ENCODE measurements at places on chromosomes 4 and X.

DNA sequence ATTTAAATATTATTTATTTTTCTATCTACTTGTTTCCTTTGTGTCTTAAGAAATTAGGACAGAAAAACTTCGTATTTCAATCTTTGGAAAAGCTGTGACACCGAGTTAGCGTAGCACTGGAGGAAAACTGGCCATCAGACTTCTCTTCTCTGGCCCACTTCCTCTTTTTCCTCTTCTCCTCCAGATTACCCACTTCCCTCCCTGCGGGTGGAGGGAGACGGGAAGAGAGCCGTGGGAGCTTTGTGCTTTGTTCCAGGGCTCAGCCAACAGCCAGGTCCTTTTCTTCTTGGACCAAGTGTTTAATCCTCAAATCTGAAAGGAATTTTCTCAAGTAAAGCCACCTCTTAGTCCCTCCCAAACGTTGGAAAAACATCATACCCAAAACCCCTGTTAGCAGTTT lies 29.7 kb downstream of the OFD1 start:
- no peak for DNase-seq

DNA sequence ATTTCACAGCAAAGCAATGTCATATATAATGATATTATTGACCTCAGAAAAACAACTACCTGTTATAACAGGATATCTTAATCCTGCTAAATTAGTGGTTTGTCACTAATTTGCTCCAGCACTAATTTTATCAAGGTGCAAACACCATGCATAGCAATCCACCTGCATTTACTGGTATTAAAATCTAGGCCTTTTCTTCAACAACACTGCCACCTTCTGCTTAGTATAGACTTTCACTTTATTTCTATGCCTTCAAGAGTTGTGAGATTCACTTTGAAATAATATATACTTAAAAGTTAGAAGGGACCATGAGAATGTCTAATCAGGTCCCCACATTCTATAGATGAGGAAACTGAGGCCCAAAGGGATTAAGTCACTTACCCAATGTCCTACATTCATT lies 82.1 kb upstream of the IQCM start:
- no peak for DNase-seq

DNA sequence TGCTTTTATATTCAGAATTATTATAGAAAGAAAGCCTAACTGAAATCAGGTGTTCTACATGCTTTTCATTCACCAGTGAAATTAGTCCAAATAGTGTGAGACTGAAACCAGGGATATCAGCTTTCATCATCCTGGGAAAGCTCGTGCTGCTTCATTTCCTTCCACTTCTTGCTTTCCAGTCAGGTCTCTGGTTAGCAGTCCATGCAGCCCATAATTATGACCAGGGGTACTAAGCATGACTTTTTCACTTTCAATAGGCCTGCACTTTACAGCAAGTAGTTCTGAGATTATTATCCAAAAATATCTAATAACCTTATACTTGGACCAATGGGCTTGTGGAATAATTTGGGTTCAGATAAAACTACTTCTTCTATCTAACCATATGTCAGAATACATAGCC lies 673.2 kb upstream of the MAGEB2 start:
- DNase-seq, result no peak

DNA sequence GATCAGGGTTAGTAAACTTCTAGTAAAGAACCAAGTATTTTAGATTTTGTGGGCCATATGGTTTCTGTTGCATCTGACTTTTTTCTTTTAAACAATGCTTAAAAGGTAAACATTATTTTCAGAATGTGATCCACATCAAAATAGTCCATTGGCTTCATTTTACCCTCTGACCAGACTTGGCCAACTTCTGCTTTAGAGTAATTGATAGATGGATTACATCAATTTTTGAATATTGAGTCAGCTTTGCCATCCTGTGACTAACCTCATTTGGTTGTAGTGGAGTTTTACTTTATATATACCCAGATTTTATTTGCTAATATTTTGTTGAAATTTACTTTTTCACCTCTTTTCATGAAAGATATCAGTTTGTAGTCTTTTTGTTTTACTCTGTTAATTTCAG lies 559.8 kb downstream of the TLL1 start:
- no peak for DNase-seq

DNA sequence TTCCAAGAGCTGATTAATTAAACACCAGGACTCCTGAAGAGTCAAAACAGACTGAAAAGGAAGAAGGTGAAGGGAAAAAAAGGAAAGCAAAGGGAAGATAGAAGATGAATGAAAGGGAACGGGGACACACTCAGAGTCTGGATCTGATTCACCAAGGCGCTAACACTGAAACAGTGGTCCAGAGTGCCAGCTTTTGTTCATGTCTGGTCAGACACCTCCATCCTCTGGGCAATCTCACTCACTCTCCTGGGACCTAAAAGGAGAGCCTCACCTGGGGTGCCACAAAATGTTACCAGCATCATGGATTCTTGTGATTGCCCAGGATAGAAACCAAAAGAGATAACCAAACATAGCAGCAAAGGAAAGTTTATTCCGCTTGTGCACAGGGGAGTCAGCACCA lies 120.3 kb upstream of the AFF2 start:
- DNase-seq, result no peak

DNA sequence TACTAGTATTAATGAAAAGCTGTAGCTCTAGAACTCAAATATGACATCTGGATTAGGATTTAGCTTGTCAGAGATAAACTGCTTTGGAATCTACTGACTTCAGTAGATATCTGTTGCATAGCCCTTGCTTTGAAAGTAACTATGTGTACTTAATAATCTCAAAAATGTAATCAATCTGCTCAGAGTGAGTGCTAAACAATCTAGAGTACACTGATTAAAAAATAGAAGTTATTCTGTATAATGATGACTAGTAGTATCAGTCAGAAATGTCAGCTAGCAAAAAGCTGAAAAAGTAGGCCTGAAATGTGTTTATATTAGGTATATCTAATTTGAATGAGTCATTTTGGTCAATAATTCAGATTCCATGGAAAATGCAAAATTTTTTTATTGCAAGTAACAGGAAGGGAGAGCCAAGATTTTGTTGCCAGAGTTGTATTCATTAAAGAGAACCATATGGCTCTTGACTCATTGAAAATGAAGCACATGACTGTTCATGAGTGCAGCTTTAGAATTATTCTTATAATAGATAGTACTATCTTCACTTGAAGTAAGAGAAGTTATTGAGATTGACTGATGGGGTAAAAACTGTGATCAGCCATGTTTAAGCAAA lies 20.0 kb downstream of the CLCN3 start:
- no peak for DNase-seq

DNA sequence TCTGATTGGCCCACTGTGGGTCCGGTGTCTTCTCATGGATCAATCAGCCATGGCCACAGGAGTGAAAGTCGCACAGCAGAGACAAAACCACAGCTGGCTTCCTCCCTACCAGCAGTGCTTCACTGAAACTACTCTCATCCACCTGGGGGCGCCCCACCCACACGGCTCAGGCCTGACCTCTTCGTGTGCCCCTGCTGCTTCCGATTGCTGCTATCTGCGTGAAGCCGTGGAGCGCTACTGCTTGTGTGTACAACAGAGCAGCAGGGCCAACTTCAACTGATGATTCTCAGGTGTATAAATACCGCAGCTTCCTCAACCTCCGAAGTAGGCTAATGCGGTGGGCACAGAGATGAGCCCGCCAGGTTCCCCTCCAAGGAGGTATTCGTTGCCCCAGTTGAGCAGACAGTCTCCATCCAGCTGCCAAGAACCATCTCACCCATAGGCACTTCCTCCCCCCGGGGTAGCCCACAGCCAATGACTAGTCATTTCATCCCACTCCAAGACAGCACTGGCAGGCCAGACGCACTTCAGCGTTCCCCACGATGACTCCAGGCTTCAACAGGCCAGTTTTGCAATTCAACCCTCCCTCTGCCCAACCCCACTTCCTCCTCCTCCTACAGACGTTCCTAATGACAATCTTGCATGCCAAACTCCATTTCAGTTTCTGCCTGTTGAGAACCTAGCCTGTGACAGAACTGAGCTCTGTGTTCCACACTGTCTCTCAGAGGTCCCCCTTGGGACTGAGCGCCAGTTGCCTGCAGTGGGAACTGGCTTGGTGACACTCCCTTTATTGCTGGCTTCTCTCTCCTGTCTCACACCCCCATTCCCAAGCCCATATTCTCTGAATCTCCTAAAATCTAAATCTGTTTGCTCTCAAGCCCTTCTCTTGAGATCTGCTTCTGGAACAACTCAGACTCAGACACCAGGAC lies 41.3 kb upstream of the ATP6AP2 start:
- peak; percentile 55 for DNase-seq

GRCh38 chr4:122010610-122011009 lies 58.8 kb upstream of the TRPC3 start:
- DNase-seq, result no peak

DNA sequence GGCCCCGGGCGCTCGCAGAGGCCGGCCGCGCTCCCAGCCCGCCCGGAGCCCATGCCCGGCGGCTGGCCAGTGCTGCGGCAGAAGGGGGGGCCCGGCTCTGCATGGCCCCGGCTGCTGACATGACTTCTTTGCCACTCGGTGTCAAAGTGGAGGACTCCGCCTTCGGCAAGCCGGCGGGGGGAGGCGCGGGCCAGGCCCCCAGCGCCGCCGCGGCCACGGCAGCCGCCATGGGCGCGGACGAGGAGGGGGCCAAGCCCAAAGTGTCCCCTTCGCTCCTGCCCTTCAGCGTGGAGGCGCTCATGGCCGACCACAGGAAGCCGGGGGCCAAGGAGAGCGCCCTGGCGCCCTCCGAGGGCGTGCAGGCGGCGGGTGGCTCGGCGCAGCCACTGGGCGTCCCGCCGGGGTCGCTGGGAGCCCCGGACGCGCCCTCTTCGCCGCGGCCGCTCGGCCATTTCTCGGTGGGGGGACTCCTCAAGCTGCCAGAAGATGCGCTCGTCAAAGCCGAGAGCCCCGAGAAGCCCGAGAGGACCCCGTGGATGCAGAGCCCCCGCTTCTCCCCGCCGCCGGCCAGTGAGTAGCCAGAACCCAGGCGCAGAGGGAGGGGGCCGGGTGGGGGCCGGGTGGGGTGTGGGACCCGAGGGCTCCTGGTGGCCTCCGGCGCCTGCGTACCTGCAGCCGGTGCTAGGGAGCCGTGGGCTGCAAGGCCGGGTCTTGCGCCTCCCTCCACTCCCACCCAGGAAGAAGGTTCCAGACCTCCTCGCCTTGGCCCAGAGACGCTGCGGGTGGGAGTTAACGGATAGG lies 534 bp downstream of the MSX1 start:
- no peak for DNase-seq

- no peak for DNase-seq
These were observed 160.3 kb downstream of the DCLK2 start for GRCh38 chr4:150238591-150238990.

GRCh38 chr4:151407466-151408379 lies 1.3 kb upstream of the FHIP1A start:
- DNase-seq, result no peak

DNA sequence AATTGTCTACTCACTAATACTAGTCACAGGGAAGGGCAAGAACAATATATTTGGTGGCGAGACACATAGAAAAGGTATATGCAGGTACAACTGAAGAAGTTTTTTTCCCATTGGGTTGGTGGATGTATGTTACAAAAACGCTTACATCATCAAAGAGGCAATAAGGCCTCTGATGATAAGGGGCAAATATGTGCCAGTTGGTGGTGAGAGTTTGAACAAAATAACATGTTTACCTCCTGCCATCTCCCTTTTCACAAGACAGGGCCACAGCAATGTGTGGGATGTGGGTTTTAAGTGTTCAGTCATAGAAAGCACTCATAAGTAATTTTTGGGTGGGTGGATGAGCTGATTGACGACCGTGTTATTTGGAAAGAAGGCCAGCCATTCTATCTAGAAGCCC lies 41.7 kb downstream of the PAGE2 start:
- no peak for DNase-seq

GRCh38 chr4:137310593-137311490 lies 221.5 kb downstream of the PCDH18 start:
- no peak for DNase-seq

DNA sequence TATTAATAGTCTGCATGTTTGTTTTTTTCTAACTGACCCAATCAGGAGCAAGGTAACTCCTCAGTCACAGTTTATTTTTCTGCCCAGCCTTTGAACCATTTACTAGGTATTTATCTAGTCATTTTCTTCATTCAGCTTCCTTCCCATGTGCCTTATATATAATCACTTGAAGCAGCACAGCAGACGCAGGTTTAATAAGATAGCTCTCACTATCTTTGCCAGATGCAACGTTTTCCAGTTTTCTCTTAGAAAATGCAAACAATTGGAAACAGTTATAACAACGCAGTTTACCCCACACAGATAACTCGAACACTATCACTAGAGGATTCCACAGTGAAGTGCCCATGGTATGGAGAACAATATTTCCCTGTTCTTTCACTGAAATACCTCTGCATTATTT lies 56.4 kb upstream of the NFKB1 start:
- no peak for DNase-seq

DNA sequence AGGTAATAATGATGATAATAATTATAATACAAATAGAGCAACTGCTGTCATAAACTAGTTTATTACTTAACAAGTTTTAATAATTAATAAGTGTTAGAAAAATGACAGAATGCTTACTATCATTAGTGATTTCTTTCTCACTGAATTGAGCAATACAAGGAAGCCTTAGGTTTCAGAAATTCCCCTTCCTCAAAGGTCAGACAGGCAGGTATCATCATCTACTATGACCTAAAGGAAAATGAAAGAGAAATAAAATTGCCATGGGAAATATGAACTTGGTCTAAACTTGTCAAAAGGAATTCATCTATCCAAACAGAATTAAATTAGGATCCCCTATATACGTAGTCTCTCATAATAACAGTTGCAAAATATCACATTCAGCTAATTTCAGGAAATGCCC lies 56.3 kb upstream of the SLC7A11 start:
- DNase-seq, result no peak

- DNase-seq, result peak; percentile 29
These were observed 12.4 kb downstream of the YIPF6 start for GRCh38 chrX:68511255-68511654.

- no peak for DNase-seq
These were observed 82.8 kb upstream of the CAMK2D start for GRCh38 chr4:113844369-113844768.

Data from effector CD4-positive, alpha-beta T cell (primary cell).